ENCODE measurements at places on chromosomes 7 and 10.
A peak's percentile ranks its signal among the peaks of the same experiment; 100 is the strongest.

GRCh38 chr10:113499806-113500205 is 53.0 kb upstream of the HABP2 start:
- no peaks in the 10 kb centered on the region for H3K4me1 ChIP-seq
- H3K36me3 ChIP-seq = no peaks in the 10 kb centered on the region
- H3K27me3 ChIP-seq = peaks cover 3% of the 10 kb centered on the region
- no peak for DNase-seq
- H3K4me3 ChIP-seq = no peak overlapping the region

- DNase-seq = peak; percentile 52
- peak overlapping the region; percentile 89 for H3K4me3 ChIP-seq
- H3K36me3 ChIP-seq = peaks cover 7% of the 10 kb centered on the region
These were observed 856 bp downstream of the ARHGAP21 start for GRCh38 chr10:24722676-24723385.

DNA sequence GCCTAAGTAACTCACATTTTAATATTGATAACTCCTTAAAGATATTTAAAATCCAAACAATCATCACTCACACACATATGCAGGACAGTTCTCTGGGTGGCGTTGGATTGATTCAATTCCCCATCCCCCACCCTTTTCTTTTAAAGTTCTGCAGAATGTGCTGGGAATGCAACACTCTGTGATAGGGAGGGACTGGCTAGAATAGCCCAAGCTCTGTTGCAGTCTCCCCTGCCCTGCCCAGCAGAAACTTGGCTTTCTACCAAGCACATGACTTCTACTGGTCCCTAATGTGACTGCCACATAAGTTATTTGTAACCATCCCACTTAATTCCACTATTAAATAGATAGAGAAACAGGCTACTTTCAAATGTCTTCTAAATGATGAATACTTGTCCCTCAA is 55.2 kb downstream of the TWIST1 start:
- H3K4me3 ChIP-seq = no peak overlapping the region
- H3K27me3 ChIP-seq = no peaks in the 10 kb centered on the region
- H3K4me1 ChIP-seq = no peaks in the 10 kb centered on the region
- no peak for DNase-seq

DNA sequence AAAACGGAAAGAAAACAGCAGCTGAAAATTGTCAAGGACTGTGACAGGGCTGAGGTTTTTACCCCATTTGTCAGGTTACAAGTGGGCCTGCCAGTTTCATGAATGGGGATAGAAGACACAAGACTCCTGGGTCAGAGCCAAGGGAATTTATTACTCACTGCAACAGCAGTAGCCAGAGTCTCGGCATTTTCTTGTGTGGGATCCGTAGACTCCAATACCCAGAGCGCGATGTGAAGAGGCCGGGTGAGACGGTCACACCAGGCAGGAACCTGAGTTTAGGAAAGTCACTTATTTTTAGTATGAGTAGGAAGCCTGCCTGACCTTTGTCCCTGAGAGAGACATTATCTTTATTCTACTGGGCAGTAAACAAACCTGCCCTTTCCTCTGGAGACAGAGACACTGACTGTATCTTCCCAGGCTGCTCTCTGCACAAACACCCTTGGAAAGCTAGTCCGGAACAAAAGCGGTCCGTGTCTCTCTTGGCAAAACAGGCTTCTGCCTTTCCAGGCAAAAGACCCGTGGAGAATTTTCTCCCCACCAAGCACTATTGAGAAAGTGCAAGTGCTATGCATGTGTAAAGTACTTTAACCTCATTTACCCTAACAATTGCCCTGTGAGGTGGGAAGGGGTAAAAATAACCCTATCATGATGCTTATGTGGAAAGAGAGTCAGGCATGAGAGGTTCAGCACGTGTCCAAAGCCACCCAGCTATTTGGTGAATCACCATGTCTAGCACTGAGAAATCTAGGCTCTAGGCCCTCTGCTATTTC is 58.4 kb downstream of the JCAD start:
- H3K27ac ChIP-seq = no peak overlapping the region
- no peak for DNase-seq
- H3K4me1 ChIP-seq = peaks cover 22% of the 10 kb centered on the region
- no peak overlapping the region for H3K4me3 ChIP-seq

GRCh38 chr10:91551856-91552255 is 81.0 kb downstream of the PPP1R3C start:
- H3K27ac ChIP-seq = no peak overlapping the region
- no peak for DNase-seq
- H3K27me3 ChIP-seq = no peaks in the 10 kb centered on the region
- no peaks in the 10 kb centered on the region for H3K36me3 ChIP-seq
- H3K4me1 ChIP-seq = no peaks in the 10 kb centered on the region
- no peak overlapping the region for H3K4me3 ChIP-seq

GRCh38 chr10:124530215-124530665 is 68.6 kb downstream of the LHPP start:
- DNase-seq = peak; percentile 74
- peaks cover 3% of the 10 kb centered on the region for H3K4me1 ChIP-seq
- H3K4me3 ChIP-seq = no peak overlapping the region
- H3K36me3 ChIP-seq = no peaks in the 10 kb centered on the region
- no peak overlapping the region for H3K27ac ChIP-seq
- peaks cover 2% of the 10 kb centered on the region for H3K27me3 ChIP-seq

DNA sequence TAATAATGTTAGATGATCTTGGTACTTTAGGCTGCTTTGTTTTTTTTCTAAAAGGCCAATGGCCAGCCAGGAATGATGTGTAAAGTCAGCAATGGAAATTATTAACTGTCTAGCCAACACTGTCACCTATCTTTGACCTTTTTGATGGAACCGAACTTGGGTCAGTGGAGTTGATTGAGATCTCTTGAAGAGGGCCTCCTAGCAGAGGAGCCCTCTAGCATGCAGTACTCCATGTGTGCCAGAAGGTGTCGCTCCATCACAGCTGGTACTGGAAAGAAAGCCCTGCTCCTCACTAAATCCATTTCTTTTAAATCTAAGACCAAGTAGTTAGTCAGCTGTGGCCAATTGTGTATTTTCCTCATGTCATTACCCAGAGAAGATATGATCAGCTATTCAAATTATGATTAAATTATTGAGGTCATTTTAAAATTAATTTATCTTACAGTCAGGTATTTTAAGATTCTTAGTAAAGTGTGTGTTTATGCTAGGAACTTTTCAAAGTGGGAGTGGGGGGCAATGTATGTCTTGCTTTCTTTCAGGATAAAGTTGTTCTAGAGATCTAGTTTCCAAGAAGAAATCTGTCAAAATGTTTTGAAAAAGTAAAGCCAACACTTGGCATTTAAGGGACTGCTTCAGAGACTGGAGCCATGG is 33.1 kb upstream of the CROT start:
- H3K27me3 ChIP-seq = peaks cover 4% of the 10 kb centered on the region
- DNase-seq = peak; percentile 33

- H3K27ac ChIP-seq = no peak overlapping the region
These were observed 141.7 kb downstream of the USP6NL start for GRCh38 chr10:11469575-11470391.

- DNase-seq = no peak
- no peak overlapping the region for H3K27ac ChIP-seq
- peaks cover 53% of the 10 kb centered on the region for H3K27me3 ChIP-seq
- peak overlapping the region; percentile 30 for H3K4me3 ChIP-seq
- H3K4me1 ChIP-seq = peaks cover 17% of the 10 kb centered on the region
These were observed 2.5 kb downstream of the CAMK1D start for GRCh38 chr10:12351889-12352288.

All from T-helper 2 cell treated with Interferon-gamma antibody and Interleukin-4, amounts not matched to agents 5 μg/mL and 100 μg/mL, for 36 hours (primary cell).